ENCODE measurements at places on chromosomes 6 and 20. TPM values are rescaled to one million over a fixed set of nuclear protein-coding genes. Genes with fewer than 3 reads are reported as not detected.

The SLC13A3 gene
- total RNA-seq: 3.1 TPM

The KCNG1 gene
- 103 TPM for total RNA-seq

The AURKA gene
- 27.5 TPM for total RNA-seq

The MCM8 gene
- total RNA-seq: 9.4 TPM

The CALHM6 gene
- total RNA-seq: 0.89 TPM

The MCHR2 gene
- total RNA-seq: not detected

The SLC26A8 gene
- total RNA-seq: not detected

The GSTA3 gene
- total RNA-seq: not detected

The IBTK gene
- 67.3 TPM for total RNA-seq

The SAYSD1 gene
- total RNA-seq: 14.1 TPM

The MUC21 gene
- total RNA-seq: not detected

The SRMS gene
- total RNA-seq: not detected

The OPN5 gene
- total RNA-seq: not detected

The LTB gene
- total RNA-seq: not detected

The HMGCLL1 gene
- not detected for total RNA-seq

The CST7 gene
- 0.37 TPM for total RNA-seq

The MICB gene
- total RNA-seq: 21.9 TPM

The RBBP9 gene
- 16.2 TPM for total RNA-seq

The CCN2 gene
- total RNA-seq: 18.2 TPM

The PCSK2 gene
- total RNA-seq: not detected

The MYO6 gene
- total RNA-seq: 17.0 TPM

The TTLL9 gene
- under 0.01 TPM for total RNA-seq

The TBXT gene
- total RNA-seq: not detected

The ADAT2 gene
- total RNA-seq: 6.1 TPM

The SIRPD gene
- not detected for total RNA-seq

The PCK1 gene
- not detected for total RNA-seq

The SYCP2L gene
- not detected for total RNA-seq

The CUL9 gene
- 39.2 TPM for total RNA-seq

The SLC4A11 gene
- 0.75 TPM for total RNA-seq

The MUCL3 gene
- total RNA-seq: not detected

Measured in uterine smooth muscle cell (primary cell).